Activated T-cell treated with anti-CD3 and anti-CD28 coated beads, Interleukin-2, amount 50 U/mL, for 72 hours (primary cell): ENCODE measurements at places on chromosomes 1 and 21. TPM values are rescaled to one million over a fixed set of nuclear protein-coding genes. Genes with fewer than 3 reads are reported as not detected.

Gene HCRTR1
- total RNA-seq: not detected

- DNase-seq: no peak
- H3K27me3 ChIP-seq: no peaks in the 10 kb centered on the region
- no peaks in the 10 kb centered on the region for H3K4me1 ChIP-seq
- H3K4me3 ChIP-seq: no peak overlapping the region
These were observed 136.6 kb upstream of the ZP4 start for GRCh38 chr1:238027366-238027765.

GRCh38 chr1:165900576-165901380, 73.4 kb downstream of the UCK2 start:
- H3K4me1 ChIP-seq: no peaks in the 10 kb centered on the region
- H3K27ac ChIP-seq: no peak overlapping the region
- H3K4me3 ChIP-seq: no peak overlapping the region
- H3K36me3 ChIP-seq: peaks cover 3% of the 10 kb centered on the region
- H3K27me3 ChIP-seq: no peaks in the 10 kb centered on the region

DNA sequence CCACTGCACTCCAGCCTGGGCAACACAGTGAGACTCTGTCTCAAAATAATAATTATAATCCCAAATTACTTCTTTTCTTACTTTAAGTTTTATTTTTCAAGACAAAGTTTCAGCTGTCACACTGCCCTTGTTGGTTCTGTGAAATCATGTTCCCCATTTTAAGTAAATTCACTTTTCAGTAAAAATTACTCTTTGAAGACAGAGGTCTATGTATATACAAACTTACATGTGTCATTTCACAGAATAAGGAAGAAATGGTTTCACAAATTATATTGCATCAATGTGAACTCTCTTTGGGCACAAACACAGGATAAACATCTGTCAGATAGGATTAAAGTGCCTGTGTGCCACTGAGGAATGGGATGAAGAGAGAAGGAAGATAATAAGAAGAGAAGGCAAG, 33.1 kb upstream of the ETS2 start:
- H3K4me1 ChIP-seq: peaks cover 87% of the 10 kb centered on the region
- no peak for DNase-seq
- peaks cover 10% of the 10 kb centered on the region for H3K27me3 ChIP-seq
- no peaks in the 10 kb centered on the region for H3K36me3 ChIP-seq
- H3K27ac ChIP-seq: no peak overlapping the region

DNA sequence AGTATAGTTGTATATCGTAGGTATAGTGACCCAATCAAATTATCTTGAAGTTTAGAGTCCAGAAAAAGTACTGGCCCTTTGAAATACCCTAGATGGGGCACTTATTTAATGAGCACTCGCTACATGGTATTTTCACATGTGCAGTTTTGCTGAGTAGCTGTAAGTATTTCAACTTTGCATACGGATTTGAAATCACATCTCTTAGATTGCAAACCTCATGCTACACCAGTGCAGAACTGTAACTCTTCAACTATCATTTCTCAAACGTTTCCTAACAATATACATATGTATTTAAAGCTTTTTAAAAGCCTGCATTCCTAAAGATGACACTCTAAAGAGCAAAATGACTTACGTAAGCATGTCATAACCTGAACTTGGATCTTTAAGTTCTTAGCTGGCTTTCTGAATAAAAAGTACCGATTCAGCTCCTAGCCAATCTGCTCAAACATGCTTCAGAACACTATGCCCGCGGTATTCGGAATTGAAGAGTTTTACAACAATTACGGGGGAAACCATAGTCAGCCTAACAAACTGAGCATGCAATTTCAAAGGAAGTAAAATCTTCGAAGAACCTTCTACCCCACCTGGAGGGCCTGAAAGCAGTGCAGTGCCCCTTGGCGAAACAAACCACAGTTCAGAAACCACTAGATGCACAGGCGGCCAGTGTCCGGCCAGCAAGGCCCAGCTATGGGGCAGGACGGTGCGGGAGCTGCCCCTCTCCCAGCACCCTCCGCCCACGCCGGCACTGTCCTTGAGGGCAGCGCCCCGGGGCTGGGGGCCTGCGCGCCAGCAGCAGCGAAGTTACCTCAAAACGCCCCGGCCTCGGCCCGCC, 863 bp downstream of the FH start:
- peaks cover 19% of the 10 kb centered on the region for H3K4me1 ChIP-seq
- DNase-seq: peak; percentile 42
- H3K27me3 ChIP-seq: peaks cover 22% of the 10 kb centered on the region
- H3K36me3 ChIP-seq: peaks cover 7% of the 10 kb centered on the region

- H3K4me3 ChIP-seq: no peak overlapping the region
- H3K27me3 ChIP-seq: peaks cover 3% of the 10 kb centered on the region
- H3K4me1 ChIP-seq: peaks cover 5% of the 10 kb centered on the region
- H3K36me3 ChIP-seq: no peaks in the 10 kb centered on the region
- no peak for DNase-seq
These were observed 97.1 kb downstream of the CNIH3 start for GRCh38 chr1:224713228-224713627.

GRCh38 chr1:86271046-86271445, 114.5 kb upstream of the COL24A1 start:
- no peaks in the 10 kb centered on the region for H3K4me1 ChIP-seq
- no peaks in the 10 kb centered on the region for H3K27me3 ChIP-seq
- H3K27ac ChIP-seq: no peak overlapping the region
- DNase-seq: no peak

DNA sequence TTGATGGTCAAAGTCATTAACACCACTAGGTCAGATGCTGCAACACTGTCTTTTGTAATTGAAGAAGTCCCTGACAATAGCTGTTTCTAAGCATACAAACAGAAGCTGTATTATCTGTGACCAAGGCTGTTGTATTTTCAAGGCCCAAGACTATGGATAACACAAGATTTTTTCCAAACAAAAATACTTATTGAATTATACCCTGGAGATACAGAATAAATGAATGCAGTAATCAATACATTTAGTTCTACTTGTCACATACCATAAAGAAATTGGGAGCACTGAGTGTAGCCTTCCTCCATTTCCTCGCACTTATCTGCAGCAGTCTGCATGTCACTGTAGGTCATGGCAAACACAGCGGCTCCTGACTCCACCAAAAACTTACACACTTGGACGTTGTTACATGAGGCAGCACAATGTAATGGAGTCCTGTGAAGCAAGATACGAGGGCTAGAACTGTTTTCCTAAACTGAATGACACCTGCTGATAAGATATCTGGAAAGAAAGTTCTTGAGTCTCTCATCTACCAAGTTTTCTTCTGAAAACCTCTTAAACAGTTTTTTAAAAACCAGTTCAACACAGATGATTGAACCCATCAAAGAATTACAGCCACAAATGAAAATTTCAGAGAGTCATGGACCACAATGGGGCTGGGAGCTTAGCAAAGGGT, 56.9 kb downstream of the TP53BP2 start:
- peaks cover 9% of the 10 kb centered on the region for H3K36me3 ChIP-seq
- H3K4me3 ChIP-seq: no peak overlapping the region
- peak overlapping the region; percentile 9 for H3K27ac ChIP-seq
- H3K4me1 ChIP-seq: no peaks in the 10 kb centered on the region
- H3K27me3 ChIP-seq: no peaks in the 10 kb centered on the region
